ENCODE measurements at places on chromosomes 3 and 15.

DNA sequence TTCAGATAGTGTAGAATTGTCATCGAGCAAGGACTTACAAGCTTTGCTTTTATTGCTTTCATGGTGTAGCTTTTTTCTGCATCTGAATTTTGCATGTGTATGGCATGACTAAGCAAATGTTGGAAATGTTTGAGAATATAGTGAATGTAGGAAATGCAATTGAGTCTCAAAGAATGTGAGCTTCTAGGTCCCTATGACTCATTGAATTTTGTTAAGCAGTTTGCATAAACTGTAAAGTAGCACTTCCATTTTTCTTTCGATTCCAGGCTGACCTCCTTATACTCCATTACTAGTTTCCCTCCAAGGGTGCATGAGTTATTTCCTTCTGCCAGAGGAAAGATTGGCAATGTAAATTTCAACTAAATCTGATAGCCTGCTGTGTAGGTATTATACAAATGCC is 619.2 kb downstream of the DIPK2A start:
- no peak for DNase-seq

DNA sequence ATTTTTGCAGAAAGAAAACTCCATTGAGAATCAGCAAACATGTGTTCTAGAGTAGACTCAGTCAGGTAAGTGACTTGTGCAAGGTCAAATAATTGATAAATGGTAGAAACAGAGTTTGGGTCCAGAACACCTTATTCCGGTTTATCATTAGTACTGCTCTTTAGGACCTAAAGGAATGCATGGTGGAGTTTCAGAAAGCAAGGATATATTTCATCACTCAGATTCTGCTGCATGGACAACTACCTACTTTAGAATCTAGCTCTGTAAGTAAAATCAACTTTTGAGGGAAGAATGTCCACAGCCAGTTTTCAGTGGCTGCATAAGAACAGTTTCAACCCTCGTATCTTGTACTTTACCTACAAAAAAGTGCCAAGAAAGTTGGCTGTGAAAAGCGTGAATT is 43.6 kb downstream of the TIMP4 start:
- no peak for DNase-seq

DNA sequence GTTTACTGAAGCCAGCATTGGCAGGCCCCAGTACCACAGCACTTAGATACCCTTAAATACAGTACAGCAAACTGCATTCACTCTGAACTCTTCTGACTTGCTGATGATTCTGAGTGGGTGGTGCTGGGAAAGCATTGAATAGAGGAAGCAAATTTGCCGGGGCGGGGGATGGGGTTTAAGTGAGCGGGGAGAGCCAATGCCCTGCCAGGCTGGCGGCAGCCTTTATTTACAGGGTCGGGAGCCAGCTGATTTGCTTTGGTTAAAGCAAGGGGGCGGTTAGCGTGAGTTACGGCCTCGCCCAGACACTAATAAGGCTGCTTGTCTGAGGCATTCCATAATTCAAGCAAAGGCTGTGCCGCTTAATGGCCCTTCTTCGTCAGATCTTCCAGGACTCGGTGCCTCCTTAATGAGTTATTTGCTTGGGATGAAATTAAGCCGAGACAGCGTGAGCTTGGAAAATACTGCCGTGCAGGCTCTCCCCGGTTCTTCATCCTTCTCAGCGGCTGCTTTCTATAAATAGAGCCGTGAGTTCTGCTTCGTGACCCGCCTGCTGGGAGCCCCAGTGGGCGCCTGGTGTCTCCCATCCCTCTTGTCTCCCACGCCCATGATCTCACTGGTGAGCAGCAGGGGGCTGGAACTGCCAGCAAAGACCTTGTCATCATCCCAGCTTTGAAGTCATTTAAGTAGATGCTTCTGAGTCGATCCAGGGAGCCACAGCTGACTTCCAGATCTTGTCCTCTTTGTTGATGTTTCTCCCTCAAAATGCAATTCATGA is 25.8 kb downstream of the SPSB4 start:
- DNase-seq = no peak

- DNase-seq = peak; percentile 85
Observed at GRCh38 chr3:5499404-5499803, 311.9 kb downstream of the EDEM1 start.

GRCh38 chr15:64943512-64944225 is 32.0 kb downstream of the ANKDD1A start:
- DNase-seq = no peak

DNA sequence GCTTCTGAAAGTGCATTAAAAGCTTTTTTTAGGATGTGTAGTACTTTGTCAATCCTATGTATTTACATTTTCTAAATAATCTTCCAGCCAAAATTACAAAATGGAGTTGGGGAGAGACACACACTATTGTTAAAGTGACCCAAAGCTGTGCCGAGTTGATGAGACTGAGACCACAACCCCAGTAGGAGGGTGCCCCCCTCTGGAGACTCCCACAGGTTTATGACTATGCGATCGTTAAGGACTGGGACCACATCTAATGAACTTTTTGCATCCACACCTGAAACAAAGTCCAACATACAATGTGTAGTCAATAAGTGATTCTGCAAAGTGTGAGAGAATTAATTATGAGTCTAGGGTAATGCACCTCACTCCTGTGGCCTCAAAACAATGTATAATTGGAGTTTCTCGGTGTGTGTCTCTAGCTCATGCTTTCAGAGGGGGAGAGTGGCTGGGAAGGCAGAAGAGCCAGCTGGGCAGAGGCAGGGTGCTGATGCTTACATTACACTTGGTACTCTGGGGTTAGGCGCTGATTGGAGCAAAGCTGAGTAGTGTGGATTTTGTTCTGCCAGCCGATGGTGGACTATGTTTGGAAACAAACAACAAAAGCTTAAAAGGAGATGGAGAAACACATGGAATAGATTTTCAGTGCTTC is 102.8 kb downstream of the KCNH8 start:
- no peak for DNase-seq

- no peak for DNase-seq
Observed at GRCh38 chr3:59235634-59236012, 185.8 kb upstream of the CFAP20DC start.

GRCh38 chr15:33908406-33908805 is 59.9 kb upstream of the CHRM5 start:
- no peak for DNase-seq

DNA sequence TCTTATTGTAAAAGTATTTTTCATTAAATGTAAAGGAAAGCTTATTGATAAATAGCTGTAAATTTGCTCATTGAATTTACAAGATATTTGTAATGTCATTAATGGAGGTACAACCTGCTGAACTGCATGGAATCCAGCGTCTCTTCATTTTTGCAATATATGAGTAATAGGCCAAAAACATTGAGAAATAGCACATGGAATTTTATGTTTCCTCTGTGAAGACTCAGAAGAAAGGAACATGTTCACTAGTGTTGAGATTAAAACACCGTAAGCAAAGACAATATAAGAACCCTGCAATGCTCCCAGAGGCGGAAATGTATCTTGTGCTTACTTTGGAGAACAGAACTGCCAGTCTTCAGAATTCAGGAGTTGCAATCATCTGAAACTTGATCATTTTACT is 167.6 kb downstream of the ALDH1A2 start:
- no peak for DNase-seq

GRCh38 chr3:49020330-49021212 is 1.4 kb upstream of the NDUFAF3 start:
- DNase-seq = peak; percentile 55

DNA sequence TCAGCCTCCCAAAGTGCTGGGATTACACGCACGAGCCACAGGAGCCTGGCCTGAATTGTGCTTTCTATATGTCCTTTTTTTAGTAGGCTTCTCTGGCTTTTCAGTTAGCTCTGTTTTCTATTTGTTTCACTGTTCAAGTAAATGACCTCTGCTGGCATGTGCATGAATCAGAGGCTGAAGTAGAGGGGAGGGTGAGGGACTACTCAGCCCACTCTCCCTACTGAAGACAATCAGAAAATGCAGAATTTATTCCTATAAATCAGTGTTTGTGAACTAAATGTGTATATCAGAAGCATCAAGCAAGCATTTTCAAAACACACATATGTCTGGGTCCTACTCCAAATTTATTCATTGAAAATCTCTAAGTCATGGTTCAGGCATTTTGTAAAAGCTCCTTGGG is 45.0 kb downstream of the ZMAT3 start:
- no peak for DNase-seq

GRCh38 chr3:50405249-50405648 is 45.9 kb upstream of the TMEM115 start:
- peak; percentile 51 for DNase-seq

DNA sequence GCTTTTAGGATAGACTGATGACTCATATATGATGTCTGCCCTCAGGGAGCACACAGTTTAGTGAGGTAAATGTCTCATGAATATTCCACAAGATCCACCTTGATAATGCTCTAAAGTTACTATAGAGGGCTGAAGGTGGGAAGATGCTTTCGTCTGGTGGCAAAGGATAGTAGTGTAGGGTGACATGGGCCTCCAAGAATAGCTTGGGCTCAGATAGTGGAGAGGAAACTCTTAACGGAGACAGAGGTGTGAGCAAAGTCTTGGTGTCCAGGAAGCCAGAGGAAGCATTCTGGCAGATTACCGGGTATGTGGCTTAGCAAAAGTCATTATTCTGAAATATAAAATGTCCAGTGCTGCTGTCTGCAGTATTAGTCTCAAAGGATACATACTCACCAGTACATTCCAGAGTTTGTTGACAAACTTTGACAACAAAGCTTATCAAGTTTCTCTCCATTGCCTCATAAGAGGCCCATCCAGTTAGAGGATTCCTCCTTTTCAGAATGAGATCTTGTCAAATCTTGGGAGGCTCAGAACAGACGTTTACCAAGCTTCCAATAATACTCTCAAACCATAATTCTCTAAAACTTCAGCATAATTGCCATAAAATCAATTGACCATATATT is 316.7 kb downstream of the LPP start:
- DNase-seq = no peak

DNA sequence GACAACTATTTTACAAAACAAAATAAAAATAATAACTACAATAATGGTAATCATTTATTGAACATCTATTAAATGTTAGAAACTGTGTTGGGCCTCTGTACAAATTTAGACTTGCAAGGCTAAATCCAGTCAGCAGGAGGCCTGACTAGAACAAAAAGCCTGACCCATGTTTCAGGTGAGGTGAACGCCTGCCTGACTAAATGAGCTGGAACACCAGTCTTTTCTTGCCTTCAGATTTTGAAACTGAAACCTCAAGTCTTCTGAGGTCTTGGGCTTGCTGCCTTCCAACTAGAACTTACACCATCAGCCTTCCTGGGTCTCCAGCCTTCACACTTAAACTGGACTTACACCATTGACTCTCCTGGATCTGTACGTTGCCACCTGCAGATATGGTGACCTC is 706.9 kb downstream of the TBL1XR1 start:
- peak; percentile 87 for DNase-seq

DNA sequence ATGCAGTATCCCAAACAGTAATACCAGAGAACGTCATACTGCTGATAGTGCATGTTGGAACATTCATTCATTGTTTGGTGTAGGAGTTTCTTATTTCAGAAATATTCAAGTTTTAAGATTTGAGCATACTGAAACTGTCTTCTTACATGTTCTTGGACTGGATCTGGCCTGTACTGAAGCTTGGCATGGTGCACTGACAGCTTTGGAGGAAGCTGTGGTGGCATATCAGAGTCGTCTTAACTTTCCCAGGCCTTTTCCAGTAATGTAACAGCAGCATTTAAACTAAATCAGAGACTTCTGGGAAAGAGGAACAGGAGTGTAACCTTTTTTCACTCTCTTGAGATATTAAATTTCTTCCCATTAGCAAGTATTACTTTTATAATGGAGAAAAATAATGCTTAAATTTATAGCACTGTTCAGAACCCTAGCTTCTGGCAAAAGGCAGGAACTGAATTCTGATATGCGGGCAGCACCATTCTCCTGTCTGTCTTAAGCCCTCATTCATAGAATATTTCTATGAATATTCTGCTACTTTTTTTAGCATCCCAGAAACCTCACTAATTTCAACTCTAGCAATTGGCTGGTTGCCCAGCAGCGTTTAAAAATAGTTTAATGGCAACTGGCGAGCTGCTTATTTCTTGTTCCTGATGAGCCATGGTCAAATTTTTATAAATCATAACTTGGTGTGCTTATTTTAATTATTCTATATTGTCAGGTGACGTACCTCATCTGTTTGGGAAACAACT is 31.1 kb downstream of the DNAJC13 start:
- peak; percentile 67 for DNase-seq

DNA sequence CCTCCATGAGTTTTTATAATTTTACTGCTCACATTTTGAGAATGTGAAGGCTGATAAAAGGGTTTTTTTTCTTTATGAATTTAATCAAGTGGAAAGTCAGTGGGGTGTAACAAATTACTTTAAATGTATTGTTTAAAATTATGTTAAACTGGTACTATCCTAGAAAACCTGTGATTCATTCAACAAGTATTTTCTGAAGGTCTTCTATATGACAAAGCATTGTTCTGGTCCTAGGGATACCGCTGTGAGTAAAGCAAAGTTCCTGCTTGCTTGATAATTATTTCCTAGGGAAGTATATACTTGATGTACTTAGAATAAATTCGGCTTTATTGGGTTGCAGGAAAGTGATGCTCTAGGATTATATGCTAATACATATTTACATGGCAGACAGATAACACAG is 152.8 kb upstream of the GOLGA6L4 start:
- DNase-seq = no peak

- no peak for DNase-seq
Observed at GRCh38 chr3:175274474-175275218, 415.5 kb downstream of the NAALADL2 start.

DNA sequence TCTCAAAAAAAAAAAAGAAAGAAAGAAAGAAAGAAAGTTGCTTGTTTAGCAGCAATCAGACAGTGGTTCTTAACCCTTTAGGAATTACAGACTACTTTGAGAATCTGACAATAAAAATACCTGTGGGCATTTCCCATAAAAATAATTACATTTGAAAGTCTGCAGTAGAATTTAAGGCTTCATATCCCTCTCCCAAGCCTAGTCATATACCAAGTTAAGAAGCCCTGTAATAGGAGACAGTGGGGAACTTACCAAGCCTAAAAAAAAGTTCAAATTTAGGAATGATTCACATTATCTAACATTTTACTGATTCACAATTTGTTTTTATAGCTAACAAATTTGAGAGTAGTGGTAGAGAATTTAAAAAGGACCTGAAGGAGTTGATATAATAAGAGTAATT is 47.5 kb downstream of the LRRFIP2 start:
- no peak for DNase-seq

DNA sequence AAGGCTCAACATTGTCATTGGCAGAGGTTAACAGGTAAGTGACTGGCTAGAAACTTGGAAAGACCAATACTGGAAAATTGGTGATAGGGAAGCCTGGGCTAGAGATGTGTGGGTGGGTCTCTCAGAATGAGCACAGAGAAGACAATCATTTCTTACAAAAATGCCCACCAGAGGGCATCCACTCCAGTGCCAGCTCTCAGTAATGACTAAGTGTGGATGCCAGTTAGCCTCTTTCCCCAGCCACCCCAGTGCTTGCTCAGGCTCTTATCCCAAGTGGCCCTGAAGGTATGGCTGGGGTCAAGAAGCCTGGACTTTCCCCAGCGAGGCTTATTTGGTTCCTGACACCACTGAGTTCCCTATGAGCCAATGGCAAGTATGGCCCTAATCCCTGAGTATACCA is 115.9 kb upstream of the ST8SIA2 start:
- peak; percentile 36 for DNase-seq
